ENCODE measurements at places on chromosomes 3 and 15.
A peak's percentile ranks its signal among the peaks of the same experiment; 100 is the strongest.

- DNase-seq = no peak
Measured at GRCh38 chr3:23159929-23160328, 43.2 kb upstream of the UBE2E2 start.

DNA sequence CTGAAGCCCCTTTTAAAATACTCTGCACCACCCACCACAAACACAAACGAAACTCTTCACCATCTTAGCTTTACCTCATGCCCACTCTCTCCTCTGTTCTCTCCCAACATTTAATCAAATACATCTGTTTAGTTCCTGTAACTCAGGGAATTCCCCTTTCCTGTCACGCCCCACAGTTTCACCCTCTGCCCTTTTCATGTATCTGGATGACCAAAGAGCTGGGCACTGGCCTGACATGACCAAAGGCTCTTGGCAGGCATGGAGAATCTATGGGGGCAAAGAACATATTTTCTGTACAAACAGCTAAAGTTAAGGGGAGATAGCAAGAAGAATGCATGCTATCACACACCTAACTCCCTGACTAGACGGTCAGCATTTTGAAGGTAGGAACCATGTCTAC is 270.0 kb downstream of the TBL1XR1 start:
- no peak for DNase-seq

DNA sequence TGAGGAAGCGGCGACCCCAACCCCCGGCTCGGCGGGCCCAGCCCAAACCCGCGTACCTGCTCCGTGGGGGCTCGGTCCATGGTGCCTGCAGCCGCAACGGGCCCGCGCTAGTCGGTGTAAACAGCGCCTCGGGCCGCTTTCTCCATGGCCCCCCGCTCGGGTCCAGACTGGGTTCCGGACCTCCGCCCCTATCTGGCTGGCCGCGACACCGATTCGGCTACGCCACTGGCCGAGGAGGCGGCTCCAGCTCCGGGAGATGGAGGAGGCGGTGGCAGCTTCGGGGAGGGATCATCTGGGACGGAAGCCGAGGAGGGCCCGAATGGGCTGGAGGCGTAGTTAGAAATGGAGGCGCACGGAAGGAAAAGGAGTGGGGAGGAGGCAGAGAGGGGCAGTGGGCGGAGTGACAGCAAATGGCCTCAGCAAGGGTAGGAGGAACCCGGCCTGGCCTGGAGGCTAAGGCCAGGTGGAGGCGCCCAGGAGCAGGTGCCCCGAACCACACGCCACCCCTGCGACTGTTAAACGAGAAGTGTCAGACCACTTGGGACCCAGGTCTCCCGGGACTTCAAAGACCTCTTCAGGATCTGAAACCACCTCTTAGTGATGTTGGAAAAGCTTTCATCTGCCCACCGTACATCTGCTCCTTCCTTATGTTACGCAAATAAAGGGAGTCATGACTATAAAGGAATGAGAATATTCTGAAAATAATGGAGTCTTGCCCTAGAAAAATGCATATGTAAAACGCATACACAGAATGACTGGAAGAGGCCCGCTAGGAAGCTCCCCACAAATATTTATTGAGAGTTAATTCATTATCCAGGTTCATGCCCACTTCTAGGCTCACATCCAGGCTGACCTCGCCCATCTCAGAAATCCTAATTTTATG is at the start of gene SECISBP2L:
TSS of gene SECISBP2L (minus strand) at position 227 of the 883 bp plus-strand sequence. CDS start at position 80, 147 bp downstream.
- DNase-seq = peak; percentile 67

- DNase-seq = no peak
Measured at GRCh38 chr3:127321371-127321770, 33.5 kb upstream of the PRR20G start.

GRCh38 chr3:128427175-128427857 is 39.4 kb downstream of the DNAJB8 start:
- DNase-seq = no peak

DNA sequence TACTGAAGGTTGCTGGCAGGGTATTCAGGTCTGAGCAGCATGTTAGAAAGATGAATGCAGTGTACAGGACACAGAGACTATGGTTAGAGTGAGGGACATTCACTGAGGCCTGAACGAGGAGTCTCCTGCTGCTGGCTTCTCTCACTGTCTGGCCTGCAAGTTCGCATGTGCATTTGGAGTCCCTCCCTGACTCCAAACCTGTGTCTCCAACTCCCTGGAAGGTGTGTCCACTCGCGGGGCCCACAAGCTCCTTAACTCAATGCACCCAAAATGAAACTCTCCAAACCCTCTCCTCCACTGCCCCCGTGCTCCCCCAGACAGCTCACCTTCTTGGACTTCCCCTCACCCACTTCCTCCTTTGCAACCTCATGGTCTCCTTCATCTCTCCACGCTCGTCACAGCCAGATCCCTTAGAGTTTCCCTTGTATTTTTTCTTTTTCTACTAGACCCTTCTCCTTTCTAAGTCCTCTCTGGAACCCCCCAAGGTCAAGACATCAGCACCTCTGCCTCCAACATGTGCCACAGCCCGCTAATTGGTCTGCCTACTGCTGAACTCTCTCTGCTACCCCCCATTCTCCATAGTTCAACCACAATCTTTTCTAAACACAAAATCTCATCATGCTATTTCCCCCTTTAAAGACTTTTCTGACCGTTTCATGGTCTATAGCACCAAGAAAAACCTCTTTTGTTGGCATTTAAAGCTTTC is 58.3 kb downstream of the HES1 start:
- DNase-seq = no peak

- no peak for DNase-seq
Measured at GRCh38 chr3:42631620-42632019, 21.9 kb upstream of the ZBTB47 start.

GRCh38 chr3:62260655-62261054 is 112.7 kb downstream of the FEZF2 start:
- no peak for DNase-seq

GRCh38 chr15:72058585-72058984 is 59.4 kb downstream of the MYO9A start:
- DNase-seq = no peak
